ENCODE measurements at places on chromosomes 2 and 18. TPM values are rescaled to one million over a fixed set of nuclear protein-coding genes. Genes with fewer than 3 reads are reported as not detected.

The IL37 gene
- total RNA-seq = not detected

DNA sequence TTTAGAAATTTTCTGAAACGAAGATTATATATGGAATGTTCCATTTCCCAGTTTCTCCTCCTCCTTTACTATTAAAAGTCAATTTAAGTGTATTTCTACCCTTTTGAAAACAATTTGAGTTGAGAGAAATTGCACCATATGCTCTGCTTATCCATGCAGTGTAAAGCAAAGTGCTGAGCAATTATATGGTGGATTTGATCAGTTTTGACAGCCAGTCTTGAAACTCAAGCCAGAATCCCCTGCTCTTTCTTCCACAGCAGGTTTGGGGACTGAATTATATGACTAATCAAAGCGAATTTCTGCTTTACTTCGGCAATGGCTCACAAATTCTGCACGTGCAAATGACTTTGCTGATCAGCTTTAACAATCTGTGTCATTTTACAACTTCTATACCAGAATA is 1183.6 kb downstream of the LRP1B start:
- no peak for DNase-seq

The SFT2D3 gene
- 6.8 TPM for total RNA-seq

The RHOB gene
- 116 TPM for total RNA-seq

The PPP1R1C gene
- total RNA-seq = 11.8 TPM

GRCh38 chr18:78494204-78495085 is 485.2 kb upstream of the SALL3 start:
- no peak for DNase-seq

- DNase-seq = no peak
Measured at GRCh38 chr2:171316220-171316619, 117.6 kb downstream of the METTL8 start.

DNA sequence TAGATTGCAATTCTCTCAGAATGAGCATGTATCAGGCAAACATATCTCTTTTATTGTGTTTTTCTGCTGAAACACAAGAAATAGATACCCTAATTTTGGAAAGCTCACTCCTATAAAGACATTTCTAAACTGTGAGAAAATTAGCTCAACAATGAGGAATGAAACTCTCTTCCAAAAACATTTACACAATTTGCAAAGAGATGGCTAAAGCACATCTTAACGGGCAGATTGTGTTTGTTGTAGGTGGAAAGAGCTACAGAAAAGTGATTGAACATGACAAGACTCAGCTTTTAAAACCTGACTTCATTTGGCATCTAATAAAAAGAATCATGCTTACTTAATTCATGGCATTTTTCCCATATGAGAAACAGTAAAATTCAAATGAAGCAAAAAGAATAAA is 175.0 kb upstream of the SLC39A10 start:
- no peak for DNase-seq

The MC5R gene
- not detected for total RNA-seq

The KIAA1328 gene
- total RNA-seq = 8.4 TPM

GRCh38 chr2:71937396-71937795 is 210.3 kb downstream of the CYP26B1 start:
- DNase-seq = no peak

- DNase-seq = no peak
Measured at GRCh38 chr2:180482696-180483095, 475.6 kb upstream of the CWC22 start.

DNA sequence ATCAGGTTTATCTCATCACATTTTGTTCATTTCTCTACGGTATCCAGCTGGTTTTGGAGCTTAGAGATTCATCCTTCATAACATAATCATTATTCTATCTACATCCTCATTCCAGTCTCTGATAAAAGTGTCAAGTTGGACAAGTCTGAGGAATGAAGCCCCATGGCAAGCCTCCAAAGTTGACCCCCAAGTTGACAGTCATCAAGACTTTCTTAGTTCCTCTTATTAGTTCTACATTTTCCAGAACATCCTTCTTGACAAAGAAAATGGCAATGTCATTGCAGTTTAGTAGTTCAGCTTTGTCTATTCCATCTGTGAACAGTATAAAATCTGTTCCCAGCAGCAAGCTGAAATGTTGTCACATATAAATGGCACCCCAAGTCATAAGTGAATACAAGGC is 4.5 kb upstream of the TMSB10 start:
- DNase-seq = no peak

DNA sequence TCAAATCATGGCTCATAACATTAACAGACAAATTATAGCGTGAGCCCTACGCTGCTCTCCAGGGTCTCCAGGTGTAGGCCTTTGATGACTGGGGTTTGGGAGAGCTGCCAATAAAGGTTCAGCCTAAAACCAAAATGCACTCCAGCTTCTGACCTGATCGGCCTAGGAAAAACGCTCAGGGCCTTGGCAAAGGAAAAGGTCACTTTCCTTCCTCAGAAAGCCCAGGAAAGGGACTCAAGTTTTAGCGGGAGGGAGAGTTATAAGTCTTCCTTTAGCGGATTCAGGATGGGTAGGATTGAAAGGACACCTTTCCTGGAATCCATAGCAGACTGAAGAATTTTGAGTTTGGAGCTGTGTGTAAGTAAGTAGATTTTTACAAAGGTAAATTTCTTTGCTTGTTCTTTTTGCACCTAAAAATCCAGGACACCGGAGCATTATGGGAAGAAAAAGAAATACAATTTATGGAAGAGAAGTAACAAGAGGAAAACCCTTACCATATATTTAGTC is 8.8 kb downstream of the EVX2 start:
- DNase-seq = no peak

- DNase-seq = no peak
Measured at GRCh38 chr18:28081516-28081915, 95.4 kb downstream of the CDH2 start.

All from left lung (tissue), 14 donors.